ENCODE measurements at places on chromosomes 4 and X.

- peak; percentile 74 for DNase-seq
These were observed 183.4 kb downstream of the KIT start for GRCh38 chr4:54840992-54841768.

DNA sequence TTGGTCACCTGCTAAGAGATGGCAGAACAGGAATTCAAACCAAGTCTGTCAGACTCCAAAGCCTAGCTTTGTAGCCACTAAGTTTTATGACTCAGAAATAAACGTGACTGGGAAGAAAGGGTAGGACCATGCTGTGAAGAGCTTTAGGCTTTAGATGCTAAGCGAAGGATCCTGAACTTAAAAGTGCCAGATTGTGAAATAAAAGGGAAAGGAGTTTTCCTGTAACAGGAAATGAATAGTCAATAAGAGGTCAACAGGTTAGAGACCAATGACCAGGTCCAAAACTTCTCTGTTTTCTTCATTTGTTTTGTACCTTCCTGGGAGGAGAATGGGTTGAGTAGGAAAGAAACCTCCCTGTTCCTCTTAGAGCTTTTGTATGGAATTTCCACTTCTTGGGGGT lies 98.8 kb upstream of the EOLA2 start:
- DNase-seq: no peak

DNA sequence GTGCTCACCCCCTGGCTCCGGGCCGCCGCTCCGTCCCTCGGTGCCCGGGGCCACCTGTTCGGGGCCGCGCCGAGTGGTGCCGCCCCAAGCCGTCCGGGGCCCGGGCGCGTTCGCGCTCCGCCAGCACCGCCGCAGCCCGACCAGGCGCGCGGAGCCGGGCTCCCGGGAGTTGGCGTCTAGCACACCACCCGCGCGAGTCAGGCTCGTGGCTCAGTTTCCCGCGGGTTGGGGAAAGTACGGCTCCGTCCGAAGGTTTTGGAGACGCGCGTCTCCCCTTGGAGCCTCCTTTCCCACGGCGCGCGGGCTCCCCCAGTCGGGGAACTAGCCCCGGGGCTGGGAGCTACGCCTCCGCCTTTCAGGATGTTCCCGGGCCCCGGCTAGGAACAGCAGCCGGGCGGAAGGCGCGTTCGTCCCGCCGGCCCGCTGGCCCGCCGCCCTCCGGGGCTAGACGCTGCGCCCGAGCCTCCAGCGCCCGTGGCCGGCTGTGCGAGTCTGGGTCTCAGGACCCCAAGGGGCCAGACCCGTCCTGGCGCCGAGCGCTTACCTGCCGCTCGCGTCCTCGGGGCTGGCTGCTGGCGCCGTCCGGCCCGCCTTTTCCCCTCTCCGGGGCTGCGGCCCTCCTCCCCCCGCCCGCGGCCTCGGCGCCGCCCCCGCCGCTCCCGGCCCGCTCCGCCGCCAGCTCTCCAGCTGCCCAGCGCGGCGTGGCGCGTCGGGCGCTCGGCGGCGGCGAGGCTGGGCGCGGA lies at the start of gene ADGRG2:
Gene ADGRG2, minus strand, starts transcription at position 571 of the 743 bp plus-strand sequence. CDS start 53,634 bp downstream, outside the sequence.
- DNase-seq: peak; percentile 22

DNA sequence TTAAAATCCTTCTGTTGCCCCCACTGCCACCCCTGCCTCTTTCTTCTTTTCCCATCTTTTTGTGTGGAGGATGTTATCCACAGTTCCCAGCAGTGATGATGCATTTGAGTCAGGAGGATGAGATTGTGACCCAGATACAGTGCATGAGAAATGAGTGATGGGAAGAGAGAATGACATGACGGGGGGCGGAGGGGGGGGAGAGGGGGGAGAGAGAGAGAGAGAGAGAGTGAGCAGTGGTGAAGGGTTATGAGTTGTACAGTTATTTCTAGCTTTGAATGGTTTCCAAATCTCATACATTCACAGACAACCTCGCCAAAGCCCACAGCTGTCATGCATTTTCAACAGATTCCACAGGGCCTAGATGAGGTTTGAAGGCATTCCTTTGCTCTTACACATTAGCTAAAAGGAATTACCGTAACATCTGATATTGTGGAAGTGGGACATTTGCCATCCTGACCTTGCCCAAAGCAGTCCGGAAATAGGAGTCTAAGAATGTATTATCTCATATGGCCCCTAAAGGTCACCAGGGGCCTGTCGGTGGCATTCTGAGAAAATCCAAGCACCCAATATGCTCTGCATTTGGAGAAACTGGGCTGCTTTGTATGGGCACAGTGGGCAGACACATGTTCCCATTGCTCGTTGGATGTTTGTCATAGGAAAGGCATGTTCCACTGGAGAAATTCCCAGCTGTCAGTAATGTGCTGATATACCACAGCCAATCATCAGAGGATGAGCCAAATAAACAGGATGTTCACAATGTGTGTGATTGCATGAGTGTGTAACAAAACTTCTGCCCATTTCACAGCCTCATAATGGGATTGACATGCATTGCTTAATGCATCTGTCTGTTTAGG lies 435.8 kb downstream of the SPRY1 start:
- peak; percentile 91 for DNase-seq

DNA sequence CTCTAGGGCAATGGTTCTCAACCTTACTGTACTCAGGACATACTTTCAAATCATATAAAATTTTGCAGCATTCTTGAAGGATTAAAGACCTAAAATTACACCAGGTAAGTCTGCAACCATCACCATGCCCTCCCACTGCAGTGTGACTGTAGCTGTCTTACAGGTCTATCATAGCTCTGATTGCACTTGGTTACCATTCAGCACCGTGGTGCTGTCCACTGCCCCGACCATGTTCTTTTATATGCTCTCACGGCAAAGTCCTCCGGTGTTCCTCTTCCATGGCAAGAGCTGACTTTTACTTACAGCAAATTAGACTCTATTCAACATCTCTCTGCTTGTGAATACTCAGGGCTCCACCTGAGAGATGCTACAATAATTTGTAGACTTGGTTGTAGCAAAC lies 11.5 kb downstream of the CRMP1 start:
- no peak for DNase-seq

Measured in AG08395 (cell line).